ENCODE measurements at places on chromosomes 13 and 19. TPM values are rescaled to one million over a fixed set of nuclear protein-coding genes. Genes with fewer than 3 reads are reported as not detected.

DNA sequence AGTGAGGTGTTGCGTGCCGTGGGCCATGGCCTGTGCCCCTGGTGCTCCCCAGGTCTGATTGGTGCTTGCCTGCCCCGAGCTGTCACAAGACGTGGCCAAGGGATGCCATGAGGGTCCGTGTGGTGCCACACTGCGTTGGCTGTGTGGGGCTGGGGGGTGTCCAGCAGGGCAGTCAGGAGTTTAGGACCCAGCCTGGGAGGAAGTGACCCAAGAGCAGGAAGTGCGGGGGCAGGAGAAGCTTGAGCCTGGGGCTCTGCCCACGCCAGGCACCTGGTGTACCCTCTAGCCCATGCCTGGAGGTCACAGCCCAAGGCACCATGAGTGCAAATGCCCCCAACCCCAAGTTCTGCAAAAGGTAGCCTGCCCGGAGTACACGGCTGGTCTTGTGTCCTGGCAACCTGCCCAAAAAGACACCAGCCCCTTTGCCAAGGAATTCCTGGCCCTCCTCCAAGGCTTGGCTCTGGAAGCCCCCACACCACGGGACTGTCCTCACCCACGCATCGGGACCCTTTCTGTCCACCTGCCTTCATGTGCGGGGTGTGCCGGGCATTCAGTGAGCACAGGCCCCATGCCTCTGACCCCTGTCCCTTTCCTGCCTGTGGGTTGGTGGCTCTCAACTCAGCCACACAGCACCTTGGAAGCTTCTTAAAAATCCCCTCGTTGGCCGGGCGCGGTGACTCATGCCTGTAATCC is 24.9 kb downstream of the MPND start:
- peak overlapping the region; percentile 97 for H3K27ac ChIP-seq
- no peaks in the 10 kb centered on the region for H3K27me3 ChIP-seq
- no peaks in the 10 kb centered on the region for H3K36me3 ChIP-seq
- peak; percentile 26 for DNase-seq

- H3K27ac ChIP-seq: no peak overlapping the region
These were observed 3.5 kb upstream of the SLC1A5 start for GRCh38 chr19:46791944-46792343.

FUT1 gene
- polyA plus RNA-seq: not detected

MAST1 gene
- polyA plus RNA-seq: 1.6 TPM

- peak; percentile 55 for DNase-seq
- peak overlapping the region; percentile 90 for H3K27ac ChIP-seq
- H3K4me3 ChIP-seq: peak overlapping the region; percentile 26
These were observed 128.4 kb downstream of the DPF1 start for GRCh38 chr19:38095411-38096308.

GRCh38 chr13:42533336-42533591 is 40.7 kb upstream of the TNFSF11 start:
- peaks cover 28% of the 10 kb centered on the region for H3K4me1 ChIP-seq
- H3K27me3 ChIP-seq: peaks cover 8% of the 10 kb centered on the region
- no peak overlapping the region for H3K4me3 ChIP-seq
- DNase-seq: no peak

ZNF681 gene
- polyA plus RNA-seq: 4.3 TPM

GRCh38 chr13:40315416-40316064 is 350.9 kb downstream of the FOXO1 start:
- H3K27ac ChIP-seq: no peak overlapping the region
- peaks cover 27% of the 10 kb centered on the region for H3K4me1 ChIP-seq
- H3K27me3 ChIP-seq: no peaks in the 10 kb centered on the region
- H3K4me3 ChIP-seq: peak overlapping the region; percentile 78

DNA sequence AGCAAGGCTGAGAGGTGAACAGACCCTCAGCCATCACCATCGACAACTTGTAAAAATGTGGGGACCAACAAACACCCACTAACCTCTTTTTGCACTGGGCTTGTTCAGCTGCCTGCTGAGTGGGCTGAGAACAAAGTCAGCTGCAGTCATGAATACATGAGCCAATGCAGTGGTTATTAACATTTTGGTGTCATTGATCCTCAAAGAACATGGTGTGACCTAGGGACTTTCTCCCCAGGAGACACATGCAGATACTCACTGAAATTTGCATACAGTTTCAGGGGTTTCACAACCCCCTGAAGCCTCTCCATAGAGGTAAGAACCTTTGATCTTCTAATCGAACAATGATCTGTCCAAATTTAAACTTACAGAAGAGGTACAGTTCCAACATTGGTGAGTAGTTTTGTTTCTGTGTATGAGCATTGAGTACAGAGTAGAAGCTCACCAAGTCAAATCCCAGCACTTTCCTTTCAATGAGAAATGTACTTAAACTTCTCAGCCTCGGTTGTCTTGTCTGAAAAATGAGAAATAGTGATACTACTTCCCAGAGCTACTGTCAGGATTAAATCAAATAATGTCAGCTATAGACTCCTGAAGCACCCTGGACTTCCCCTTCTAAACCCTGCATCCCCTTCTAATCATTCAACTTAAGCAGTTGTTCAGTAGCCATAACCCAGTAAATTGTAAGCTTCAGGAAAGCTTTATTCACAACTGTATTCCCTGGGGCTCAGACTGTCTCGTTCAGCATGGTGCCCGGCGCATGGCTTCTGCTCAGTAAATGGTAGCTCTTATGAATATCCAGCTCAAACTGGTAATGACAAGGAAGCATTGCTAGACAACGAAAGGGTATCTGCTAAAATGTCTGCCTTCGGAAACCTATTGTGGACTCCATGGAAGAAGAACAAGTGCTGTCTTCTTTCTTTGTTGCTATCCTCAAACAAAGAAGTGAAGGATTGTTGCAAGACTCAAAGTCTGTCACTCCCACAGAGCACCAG is 148.7 kb downstream of the FOXO1 start:
- H3K27me3 ChIP-seq: no peaks in the 10 kb centered on the region
- H3K36me3 ChIP-seq: no peaks in the 10 kb centered on the region
- H3K4me3 ChIP-seq: no peak overlapping the region
- no peak for DNase-seq
- peaks cover 42% of the 10 kb centered on the region for H3K4me1 ChIP-seq

DNA sequence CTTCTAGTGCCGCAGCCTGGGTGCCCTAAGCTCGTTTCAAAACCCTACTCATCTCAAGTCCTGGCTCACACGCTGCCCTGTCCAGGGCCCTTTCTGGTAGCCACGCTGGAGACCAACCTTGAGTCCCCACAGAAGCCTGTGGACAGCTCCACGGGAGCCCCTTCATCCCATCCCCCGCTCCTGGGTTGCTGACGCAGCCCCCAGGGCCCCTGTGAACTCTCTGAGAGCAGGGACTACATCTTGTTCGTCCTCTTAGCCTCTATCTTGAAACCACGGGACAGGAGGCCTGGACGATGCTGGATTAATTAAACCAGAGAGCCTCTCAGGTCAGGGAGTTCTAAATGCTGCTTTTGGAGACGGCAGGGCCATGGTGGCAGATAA is 7.4 kb downstream of the MLLT1 start:
- peak overlapping the region; percentile 86 for H3K27ac ChIP-seq
- H3K27me3 ChIP-seq: no peaks in the 10 kb centered on the region
- H3K4me3 ChIP-seq: no peak overlapping the region
- no peak for DNase-seq

DNA sequence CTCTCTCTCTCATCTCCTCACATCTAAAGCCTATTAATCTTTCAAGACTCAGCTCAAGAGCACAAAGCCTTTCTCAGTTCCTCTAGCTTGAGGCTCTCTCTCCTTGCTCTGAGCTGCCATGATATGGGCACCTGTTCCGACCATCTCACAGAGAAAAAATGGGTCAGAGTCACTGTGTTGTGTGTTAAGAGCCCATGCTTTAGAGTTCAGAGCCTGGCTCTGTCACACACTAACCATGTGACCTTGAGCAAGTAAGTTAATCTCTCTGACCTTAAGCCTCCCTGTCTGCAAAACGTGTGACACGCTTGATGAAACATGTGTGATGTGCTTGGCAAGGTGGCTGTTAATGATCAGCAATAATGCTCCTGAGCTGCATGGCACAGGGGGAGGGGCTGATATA is 245.2 kb downstream of the DLEU7 start:
- peak overlapping the region; percentile 40 for H3K27ac ChIP-seq
- no peaks in the 10 kb centered on the region for H3K27me3 ChIP-seq
- peak overlapping the region; percentile 7 for H3K4me3 ChIP-seq
- no peaks in the 10 kb centered on the region for H3K36me3 ChIP-seq
- DNase-seq: peak; percentile 34

DNA sequence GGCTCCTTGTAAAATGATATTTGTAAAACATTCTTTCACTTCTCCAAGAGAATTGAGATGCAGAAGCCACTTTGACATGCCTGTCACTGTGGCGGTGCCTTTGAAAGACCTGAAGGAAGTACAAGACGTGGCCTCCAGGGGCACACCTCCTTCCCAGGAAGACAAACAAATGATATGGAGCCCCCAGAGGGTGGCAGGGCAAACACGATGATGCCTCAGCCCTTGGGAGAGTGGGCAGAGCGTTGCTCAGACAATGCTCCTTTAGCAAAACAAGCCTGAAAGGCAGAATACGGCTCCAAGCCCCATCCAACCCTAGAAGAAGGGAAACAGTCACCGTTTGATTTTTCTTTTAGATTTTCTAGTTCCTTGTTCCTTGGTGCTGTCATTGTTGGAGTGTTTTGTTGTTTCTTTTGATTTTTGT is 9.2 kb upstream of the ATP12A start:
- H3K4me1 ChIP-seq: no peaks in the 10 kb centered on the region
- no peak overlapping the region for H3K27ac ChIP-seq
- no peak overlapping the region for H3K4me3 ChIP-seq
- peaks cover 79% of the 10 kb centered on the region for H3K27me3 ChIP-seq
- H3K36me3 ChIP-seq: no peaks in the 10 kb centered on the region
- DNase-seq: no peak

GRCh38 chr13:91804724-91805123 is 406.3 kb downstream of the GPC5 start:
- DNase-seq: no peak
- H3K27me3 ChIP-seq: no peaks in the 10 kb centered on the region
- no peaks in the 10 kb centered on the region for H3K4me1 ChIP-seq
- no peak overlapping the region for H3K4me3 ChIP-seq
- H3K27ac ChIP-seq: no peak overlapping the region

DNA sequence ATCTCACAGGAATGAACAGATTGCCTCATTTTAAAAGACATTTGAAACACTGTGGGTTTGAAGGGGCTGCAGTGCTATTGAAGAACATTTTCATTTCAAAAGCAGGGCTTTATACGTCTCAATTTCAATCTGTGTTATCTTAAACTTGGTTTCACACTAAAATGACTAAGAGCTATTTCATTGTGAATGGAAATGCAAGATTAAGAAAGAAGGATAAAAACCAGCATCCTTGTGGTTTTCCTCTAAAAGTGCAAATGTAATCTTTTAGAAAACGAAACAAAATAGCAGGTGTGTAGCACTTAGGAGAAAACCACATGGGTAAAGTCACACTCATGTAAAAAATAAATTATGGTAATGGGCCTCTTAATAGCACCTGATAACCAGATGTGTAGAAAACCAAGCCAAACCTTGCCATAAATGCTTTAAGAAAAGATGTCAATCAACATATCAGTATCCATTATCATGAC is 397.7 kb downstream of the GPC6 start:
- H3K4me1 ChIP-seq: no peaks in the 10 kb centered on the region
- no peak overlapping the region for H3K27ac ChIP-seq
- H3K27me3 ChIP-seq: no peaks in the 10 kb centered on the region
- no peaks in the 10 kb centered on the region for H3K36me3 ChIP-seq

SIRT6 gene
- polyA plus RNA-seq: 5.3 TPM

GRCh38 chr19:57406516-57407123 is 4.3 kb upstream of the ZNF17 start:
- H3K36me3 ChIP-seq: no peaks in the 10 kb centered on the region
- peak; percentile 58 for DNase-seq
- no peak overlapping the region for H3K27ac ChIP-seq
- no peaks in the 10 kb centered on the region for H3K27me3 ChIP-seq

- no peaks in the 10 kb centered on the region for H3K36me3 ChIP-seq
- H3K4me1 ChIP-seq: no peaks in the 10 kb centered on the region
- H3K4me3 ChIP-seq: no peak overlapping the region
These were observed 480.1 kb upstream of the SLC10A2 start for GRCh38 chr13:103546271-103546670.

SPACA4 gene
- polyA plus RNA-seq: not detected

PSG7 gene
- not detected for polyA plus RNA-seq

EFNB2 gene
- not detected for polyA plus RNA-seq

DNA sequence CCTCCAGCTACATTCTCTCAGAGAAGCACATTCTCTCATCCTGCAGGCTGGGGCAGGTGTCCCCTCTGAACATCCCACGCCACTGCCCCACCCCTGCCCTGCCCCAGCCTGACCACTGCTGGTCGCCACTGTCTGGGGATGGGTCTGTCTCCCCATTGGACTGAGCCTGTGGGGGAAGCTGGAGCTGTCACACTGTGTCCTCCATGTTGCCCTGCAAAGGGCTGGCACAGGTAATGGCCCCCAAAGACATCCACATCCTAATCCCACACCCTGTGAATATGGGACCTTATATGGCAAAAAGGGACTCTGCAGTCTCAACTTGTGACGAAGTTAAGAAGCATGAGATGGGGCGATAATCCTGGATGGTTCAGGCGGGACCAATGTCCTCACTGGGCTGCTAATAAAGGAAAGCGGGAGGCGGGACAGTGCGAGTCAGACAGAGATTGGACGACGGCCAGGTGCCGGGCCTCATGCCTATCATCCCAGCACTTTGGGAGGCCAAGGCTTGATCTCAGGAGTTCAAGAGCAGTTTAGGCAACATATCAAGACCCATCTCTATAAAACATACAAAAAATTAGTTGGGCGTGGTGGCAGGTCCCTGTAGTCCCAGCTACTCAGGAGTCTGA is 9.1 kb downstream of the AP2S1 start:
- no peak for DNase-seq
- H3K4me1 ChIP-seq: peaks cover 13% of the 10 kb centered on the region
- H3K36me3 ChIP-seq: no peaks in the 10 kb centered on the region
- no peak overlapping the region for H3K4me3 ChIP-seq
- no peaks in the 10 kb centered on the region for H3K27me3 ChIP-seq
- H3K27ac ChIP-seq: no peak overlapping the region

DNA sequence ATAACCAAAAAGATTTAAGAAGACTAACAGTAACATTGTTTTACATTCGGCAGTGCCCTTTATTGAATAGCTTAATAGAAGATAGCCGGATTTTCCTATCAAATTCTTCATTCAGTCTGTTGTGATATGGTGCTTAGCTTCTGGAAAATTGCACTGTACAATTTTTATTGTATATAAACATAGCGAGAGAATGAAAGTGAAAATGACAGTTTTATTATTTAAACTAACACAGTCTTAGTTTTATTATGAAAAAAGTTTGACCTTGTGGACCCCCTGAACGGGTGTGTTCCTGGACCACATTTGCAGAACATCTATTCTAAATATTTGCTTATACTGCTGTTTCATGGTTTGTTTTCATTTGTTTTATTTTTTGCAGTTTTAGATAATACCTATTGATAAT is 8.6 kb downstream of the ITM2B start:
- no peak for DNase-seq
- H3K4me3 ChIP-seq: no peak overlapping the region
- peaks cover 49% of the 10 kb centered on the region for H3K4me1 ChIP-seq
- peak overlapping the region; percentile 42 for H3K27ac ChIP-seq
- no peaks in the 10 kb centered on the region for H3K27me3 ChIP-seq
